ENCODE measurements at places on chromosomes 13 and 19.

- no peak for DNase-seq
Observed at GRCh38 chr13:59367904-59368303, 795.8 kb downstream of the DIAPH3 start.

- DNase-seq, result no peak
Observed at GRCh38 chr13:69213396-69213795, 894.2 kb upstream of the ATXN8OS start.

GRCh38 chr19:2775556-2776430 is 7.3 kb downstream of the SGTA start:
- DNase-seq, result no peak

DNA sequence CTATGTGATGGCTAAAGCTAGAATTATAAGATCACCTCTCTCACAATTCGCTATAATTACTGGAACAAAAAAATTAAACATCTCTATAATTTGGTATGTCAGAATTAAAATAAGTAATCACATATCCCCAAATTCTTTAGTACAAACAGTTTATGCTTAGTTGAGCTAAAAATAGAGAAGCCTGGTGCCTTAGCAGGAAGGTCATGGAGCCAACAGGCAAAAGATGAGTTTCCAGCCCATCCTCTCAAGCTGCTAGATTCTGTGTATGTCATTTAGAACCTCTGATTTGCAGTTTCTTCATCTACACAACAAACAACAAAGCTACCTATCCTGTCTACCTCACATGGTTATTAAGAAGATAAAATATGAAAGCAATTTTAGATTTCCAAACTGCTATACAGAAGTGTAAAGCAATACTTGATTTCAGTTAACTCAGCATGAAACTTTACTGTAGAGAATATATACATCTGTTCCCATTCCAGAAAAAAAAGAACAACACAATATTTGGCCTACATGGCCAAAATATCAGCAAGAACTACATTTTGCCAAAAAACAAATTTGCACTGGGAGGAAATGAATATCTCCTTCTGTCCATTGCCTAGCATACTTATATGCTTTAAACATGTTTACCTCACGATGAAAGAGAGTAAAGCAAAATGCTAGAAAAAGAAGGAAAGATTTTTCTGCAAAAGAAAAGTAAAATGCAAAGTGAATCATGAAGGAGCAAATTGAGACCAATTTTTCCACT is 294.0 kb upstream of the MIR17HG start:
- DNase-seq, result no peak

DNA sequence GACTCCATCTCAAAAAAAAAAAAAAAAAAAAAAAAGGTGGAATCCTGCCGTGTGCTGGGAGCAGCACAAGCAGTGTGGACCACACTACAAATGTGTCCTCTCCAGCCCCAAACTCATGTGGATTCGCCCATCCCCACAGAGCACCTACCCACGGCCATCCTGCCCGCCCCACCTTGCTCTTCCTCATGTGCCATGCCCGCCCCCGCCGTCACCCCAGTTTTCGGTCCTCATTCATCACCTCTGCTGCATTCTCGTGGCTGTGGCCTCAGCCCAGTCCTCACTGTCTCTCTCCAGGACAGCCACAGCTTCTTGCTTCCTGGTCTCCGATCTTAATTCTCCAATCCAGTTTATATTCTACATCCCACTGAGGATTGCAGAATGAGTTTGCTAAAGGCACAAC is 80.0 kb upstream of the TM9SF2 start:
- DNase-seq, result no peak

DNA sequence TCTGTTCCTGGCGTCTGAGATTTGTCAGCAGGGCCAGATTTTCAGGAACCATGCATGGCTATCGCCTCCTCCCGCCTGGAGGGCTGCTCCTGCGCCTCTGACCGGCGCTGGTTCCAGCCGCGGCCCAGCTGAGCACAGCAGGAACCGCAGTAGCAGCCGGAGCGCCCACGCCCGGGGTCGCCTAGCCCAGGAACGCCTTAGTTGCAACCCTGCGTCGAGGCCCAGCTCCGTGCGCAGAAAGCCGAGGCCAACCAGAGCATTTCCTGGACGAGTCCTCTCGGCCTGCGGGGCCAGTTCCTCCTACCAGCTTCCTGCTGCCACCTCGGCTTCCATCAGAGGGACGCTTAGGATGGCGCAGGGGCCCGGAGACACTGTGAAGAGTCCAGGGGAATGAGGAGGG is 74.9 kb downstream of the ZNF492 start:
- no peak for DNase-seq

GRCh38 chr13:100434010-100434763 is 154.4 kb downstream of the GGACT start:
- DNase-seq, result no peak

- DNase-seq, result no peak
Observed at GRCh38 chr19:46620716-46621115, 4.2 kb downstream of the PTGIR start.

- no peak for DNase-seq
Observed at GRCh38 chr19:35458731-35459391, 10.8 kb downstream of the FFAR2 start.

GRCh38 chr13:98719527-98720250 is 32.8 kb downstream of the SLC15A1 start:
- DNase-seq, result no peak

GRCh38 chr19:53947624-53948023 is 15.1 kb upstream of the CACNG8 start:
- DNase-seq, result no peak

DNA sequence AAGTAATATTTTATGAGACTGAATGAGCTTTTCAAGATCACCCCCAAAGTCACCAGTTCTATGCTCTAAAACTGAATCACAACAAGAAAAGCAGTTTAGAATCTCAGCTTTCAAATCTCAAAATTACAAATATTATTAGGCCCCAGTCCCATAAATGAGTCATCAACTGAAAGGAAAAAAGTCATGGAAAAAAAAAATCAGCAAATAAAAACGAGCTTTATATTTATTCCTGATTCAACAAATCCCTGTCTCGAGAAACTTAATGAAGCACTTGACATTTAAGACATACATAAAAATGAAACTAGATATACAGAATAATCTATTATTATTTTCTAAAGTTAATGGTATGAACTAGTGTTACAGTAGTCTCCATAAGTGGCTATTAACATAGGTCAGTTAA is 203.0 kb downstream of the DIAPH3 start:
- DNase-seq, result no peak

- no peak for DNase-seq
Observed at GRCh38 chr13:46761174-46761573, 35.8 kb downstream of the ESD start.

- DNase-seq, result no peak
Observed at GRCh38 chr13:44837250-44837649, 152.0 kb downstream of the NUFIP1 start.

- DNase-seq, result no peak
Observed at GRCh38 chr13:74104661-74105275, 29.4 kb downstream of the KLF12 start.

DNA sequence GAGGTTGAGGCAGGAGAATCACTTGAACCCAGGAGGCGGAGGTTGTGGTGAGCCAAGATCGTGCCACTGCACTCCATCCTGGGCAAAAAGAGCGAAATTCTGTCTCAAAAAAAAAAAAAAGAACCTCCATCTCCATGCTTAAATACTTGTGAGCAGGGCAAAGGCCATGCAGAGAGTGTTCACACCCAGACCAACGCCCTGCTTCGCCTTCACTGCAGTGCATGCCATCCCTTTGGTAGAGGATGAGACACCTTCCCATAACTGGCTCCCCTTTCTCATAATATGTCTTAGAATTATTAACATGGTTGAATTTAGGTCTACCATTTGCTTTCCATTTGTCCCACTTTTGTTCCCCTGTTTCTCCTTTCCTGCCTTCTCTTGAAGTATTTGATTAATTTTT is 15.4 kb downstream of the BBC3 start:
- DNase-seq, result no peak

DNA sequence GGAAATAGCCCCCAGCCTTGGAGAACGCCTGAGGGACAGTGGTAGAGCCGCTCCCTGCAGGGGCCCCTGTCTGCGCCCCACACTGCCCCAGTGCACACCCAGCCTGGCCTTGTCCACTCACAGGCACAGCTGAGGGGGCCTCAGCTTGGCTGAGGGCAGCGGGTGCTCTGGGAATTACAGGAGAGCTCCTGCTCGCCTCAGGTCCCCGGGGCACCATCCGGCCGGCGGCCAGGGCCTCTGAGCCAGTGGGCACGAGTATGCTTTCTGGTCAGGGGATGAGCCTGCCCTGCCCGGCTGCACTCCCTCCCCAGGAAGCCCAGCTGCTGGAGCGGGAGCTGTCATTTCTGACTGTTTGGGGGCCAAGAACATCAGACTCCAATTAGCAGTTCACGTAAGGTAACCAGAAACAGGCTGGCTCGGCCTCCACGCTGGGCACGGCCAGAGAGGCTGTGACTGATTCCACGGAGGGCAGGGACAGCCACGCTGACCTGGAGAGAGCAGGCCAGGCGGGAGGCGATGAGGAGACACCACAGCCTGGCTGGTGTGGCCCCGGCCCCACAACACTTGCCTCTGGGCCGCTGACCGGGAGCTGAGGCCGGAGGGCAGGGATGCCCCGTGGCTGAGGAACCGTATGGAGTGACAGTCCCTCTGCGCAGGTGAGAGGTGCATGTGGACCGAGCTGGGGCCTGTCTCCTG is 15.4 kb downstream of the CEBPG start:
- DNase-seq, result no peak

DNA sequence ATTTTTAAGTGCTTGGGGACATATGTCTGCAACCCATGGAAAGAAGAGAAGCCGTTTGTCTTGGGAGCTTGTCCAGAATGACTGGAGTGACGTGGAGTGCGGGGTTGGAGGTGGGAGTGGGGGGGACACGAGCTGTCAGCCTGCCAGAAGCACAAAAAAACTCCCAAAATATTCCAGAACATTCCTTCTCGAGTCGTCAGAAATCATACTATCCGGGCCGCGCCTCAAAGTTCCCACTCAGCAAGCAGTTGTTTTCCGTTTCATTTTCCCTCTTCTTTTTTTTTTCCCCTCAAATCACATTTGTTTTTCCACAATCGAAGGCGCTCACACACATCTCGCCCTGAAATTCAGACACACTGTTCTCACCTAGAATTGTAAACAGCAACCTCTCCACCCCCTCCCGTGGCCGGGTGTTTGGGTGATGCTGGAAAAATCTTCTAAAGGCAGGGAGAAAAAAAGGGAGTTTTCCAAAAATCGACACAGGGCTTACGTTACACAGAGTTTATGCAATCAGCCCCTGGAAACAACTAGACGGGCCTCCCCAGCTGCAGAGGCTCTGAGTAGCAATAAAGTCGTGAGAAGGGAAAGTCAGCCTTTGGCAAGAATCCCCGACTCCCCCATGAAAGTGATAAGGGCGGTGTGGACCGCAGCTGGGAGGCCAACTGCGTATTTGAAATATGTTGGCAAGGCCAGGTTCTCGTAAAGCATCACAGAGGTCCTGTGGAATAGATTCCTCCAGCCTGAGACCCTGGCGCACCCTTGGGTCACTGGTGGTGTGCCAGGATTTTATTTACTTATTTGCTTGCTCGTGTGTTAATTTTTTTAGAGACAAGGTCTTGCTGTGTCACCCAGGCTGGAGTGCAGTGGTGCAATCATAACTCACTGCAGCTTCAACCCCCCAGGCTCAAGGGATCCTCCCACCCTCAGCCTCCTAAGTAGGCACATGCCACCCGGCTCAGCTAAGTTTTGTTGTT is 31.2 kb upstream of the KLF2 start:
- DNase-seq, result peak; percentile 51

GRCh38 chr13:107139006-107139405 is 571.1 kb upstream of the ARGLU1 start:
- no peak for DNase-seq

GRCh38 chr19:48051335-48052033 is 7.6 kb upstream of the CABP5 start:
- no peak for DNase-seq

GRCh38 chr13:87453244-87453643 is 217.9 kb upstream of the SLITRK5 start:
- no peak for DNase-seq

DNA sequence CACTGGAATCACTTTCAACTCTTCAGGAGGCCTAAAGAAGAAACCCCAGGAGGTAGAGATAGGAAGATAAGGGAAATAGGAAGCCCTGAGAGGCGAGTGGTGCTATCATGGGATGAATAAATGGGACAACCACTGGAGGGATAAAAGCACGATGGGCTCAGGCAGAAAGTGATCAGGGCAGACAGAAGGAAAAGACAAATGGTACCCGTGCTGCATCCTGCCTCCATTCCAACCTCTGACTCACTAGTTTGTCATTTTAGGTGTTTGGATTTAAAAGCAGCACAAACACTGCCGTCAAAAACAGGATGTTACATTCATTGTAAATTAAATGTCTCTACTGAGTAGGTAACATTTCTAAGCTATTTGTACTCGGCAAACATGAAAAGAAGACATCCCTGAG is 314.3 kb upstream of the HTR2A start:
- DNase-seq, result no peak

- DNase-seq, result no peak
Observed at GRCh38 chr19:29658221-29658991, 6.9 kb upstream of the PLEKHF1 start.

DNA sequence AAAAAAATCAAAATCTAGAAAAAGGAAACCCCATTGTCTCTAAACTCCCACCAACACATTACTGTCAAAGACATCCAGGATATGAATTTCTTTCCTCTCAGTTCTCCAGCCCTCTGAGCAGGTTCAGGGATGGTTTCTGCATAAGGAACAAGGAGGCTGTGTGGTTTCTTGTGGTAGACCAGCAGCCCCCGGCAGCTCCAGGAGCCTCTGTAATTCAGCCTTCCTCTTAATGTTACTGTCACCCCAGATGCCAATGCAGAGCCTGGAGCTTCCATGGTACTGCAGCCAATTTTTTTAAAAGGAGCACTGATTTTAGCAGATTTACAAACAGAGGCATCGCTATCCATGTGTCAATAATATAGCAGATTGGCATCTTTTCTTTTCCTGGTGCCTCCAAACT is 100.6 kb upstream of the FAM216B start:
- no peak for DNase-seq

DNA sequence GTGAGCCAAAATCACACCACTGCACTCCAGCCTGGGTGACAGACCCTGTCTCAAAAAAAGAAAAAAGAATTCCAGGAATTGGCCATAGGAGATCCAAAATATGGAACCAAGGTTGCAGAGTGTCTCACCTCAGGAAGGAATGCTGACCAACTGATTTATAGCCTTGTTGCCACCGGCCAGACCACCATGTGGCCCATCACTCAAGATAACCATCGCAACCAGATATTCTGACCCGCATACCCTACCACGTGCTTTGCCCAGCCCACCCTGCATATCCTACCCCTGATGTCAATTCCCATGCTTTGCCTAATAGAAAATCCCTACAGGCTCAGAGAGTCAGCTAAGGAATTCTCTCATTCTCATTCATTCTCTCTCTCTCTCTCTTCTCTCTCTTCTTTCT is 95.1 kb upstream of the DOCK9 start:
- DNase-seq, result no peak

DNA sequence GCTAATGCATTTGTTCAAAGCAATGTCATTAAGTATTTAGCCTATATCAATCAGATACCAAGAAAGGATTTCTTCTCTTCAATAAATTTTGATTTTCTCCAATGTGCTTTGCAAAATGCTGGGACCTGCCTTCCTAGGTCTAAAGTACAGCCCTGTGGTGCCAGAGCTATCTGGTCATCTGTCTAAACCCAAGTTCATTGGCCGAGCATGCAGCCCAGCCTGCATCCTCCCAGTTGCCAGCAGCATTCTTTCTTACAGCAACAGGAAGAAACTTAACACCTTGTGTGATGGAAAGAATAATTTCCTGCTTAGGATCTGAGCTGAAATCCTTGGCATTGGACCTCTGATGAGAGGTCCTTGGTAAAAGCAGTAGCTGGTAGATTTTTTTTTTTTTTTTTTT is 310.0 kb downstream of the RBM26 start:
- DNase-seq, result no peak

Data from omental fat pad (tissue), 4 donors.